ENCODE measurements at places on chromosomes 4 and X.
A peak's percentile ranks its signal among the peaks of the same experiment; 100 is the strongest.

DNA sequence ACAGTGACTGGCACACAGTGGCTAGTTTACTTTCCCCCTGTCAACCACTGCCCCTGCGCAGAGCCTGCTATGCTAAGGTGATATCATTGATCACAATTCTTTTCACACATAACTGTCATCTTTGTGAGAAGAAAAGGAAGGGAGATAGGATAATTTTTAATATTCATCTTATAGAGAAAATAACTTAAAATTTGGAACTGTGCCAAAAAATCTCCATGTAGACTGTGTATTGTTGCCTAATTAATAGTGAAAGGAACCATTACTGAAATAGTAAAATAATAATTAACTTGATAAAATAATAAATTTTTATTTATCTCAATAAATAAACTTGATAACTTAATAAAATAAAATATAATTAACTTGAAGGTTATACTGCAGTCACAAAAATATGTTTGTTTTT, 1069.4 kb downstream of the C4orf33 start:
- DNase-seq: no peak

GRCh38 chr4:186746581-186746980, 22.9 kb upstream of the FAT1 start:
- DNase-seq: no peak

DNA sequence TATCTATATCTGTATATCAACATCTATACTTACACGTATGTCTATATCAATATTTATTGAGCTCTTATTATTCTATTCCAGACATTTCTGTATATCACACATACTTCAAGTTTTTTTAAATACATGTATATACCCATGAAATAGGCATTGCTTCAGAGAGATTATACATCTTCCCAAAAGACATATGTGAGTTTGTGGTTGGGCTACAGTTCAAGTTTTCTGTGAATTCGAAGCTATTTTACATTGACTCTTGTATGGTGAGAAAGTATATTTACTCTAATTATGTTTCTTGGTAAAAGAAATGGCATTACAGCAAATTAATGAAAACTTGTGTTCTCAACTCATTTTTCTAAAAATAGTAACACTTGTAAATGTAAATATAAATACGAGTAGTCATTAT, 46.8 kb upstream of the CTSO start:
- no peak for DNase-seq

GRCh38 chr4:162938738-162939485, 227.8 kb downstream of the NAF1 start:
- DNase-seq: no peak

DNA sequence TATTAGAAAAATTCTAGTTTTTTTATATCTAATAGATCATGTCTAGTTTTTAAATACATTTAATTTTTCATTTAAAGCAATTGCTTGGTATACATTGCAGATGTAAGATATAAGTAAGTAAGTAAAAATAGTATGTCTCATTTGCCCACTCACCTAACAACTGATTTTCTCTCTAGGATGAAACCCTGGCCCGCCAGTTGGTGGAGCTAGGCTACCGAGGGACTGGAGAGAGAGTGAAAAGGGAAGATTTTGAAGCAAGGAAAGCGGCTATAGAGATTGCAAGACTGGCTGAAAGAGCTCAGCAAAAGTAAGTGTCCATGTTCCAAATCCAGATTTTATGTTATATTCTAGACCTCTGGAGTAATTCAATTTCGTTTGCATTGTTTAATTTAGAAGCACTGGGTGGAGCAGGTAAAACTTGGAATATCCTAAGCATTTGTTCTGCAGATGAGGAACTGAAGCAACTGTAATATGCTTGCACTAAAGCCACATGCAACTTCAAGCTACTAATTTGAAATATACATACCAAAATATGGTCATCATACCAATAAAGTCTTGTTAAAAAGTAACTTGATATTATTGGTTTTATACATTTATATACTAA, 27.1 kb downstream of the CFAP299 start:
- peak; percentile 27 for DNase-seq

- no peak for DNase-seq
Observed at GRCh38 chr4:2786794-2787229, 6.1 kb upstream of the SH3BP2 start.

DNA sequence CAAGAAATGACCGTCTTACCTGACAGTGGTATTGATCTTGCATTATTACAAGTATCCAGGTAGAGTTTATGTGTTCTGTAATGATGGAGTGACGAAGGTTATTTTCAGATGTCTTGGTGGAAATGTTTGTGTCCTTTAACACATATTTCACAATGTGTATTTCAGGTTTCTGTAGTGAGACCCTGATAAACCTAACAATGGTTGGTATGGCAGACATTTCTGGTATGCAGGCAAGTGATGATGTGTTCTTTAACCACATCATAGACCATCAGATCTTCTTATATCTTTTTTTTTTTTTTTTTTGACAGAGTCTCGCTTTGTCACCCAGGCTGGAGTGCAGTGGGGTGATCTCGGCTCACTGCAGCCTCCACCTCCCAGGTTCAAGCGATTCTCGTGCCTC, 14.6 kb upstream of the ATXN3L start:
- DNase-seq: no peak

- no peak for DNase-seq
Observed at GRCh38 chrX:68571610-68572311, 72.9 kb downstream of the YIPF6 start.

GRCh38 chr4:4847011-4847410, 12.5 kb upstream of the MSX1 start:
- DNase-seq: no peak

DNA sequence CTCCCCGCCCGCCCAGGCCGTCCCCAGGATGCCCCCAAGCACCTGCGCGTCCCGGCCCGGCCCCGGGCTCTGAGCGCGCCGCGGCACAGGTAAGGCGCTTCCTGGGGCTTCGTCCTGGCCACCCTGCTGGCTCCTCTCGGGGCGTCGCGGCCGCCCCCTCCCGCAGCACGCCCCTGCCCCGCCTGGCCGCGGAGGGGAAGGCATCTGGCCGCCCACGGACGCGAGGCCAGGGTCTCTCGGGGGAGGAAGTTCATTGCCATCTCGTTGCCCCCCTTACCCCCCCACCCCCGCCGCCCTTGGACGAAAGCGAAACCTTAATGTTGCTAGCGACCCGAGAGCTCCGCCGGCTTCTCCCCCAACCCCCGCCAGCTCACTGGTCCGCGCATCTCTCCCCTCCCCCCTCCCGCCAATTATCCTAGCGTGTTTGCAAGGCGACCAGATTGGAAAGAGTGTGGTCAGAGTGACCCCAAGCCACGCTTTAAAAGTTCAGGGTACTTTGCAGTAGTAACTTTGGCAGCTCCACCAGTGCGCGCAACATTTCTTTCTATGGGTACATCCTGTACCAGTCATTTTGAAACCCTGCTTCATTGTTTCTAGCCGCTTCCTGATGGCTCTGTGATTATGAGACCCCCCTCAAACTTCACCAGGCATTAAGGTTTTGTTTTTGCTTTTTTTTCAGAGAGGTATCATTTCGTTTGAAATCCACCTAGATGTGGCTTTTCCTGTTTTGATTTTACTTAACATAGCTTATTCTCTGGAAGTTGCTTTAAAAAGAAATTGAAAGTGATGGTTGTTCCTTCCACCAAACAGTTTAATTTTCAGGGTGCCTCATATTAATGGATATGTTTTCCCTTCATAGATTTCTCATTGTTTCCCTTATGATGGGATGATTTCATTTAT, 626 bp downstream of the TBC1D1 start:
- no peak for DNase-seq

GRCh38 chr4:47882228-47882627, 32.2 kb downstream of the NFXL1 start:
- DNase-seq: no peak

DNA sequence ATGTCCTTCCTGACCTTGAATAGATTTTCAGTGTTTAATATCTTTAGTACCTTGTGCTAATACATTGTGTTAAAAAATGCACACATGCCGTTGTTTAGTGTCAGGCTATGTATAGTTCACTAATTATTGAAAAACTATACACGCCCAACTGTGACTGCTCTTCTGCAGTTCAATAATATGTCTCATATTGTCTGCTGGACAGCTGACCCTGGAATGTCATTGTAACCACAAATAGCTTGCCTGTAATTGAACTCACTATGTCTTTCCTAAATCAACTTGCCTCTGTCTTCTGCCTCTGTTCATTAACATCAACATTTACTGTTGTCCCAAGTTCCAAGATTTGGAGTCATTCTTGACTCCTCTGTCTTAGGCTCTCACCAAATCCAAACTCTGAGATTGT, 114.5 kb downstream of the TMA16 start:
- DNase-seq: no peak

DNA sequence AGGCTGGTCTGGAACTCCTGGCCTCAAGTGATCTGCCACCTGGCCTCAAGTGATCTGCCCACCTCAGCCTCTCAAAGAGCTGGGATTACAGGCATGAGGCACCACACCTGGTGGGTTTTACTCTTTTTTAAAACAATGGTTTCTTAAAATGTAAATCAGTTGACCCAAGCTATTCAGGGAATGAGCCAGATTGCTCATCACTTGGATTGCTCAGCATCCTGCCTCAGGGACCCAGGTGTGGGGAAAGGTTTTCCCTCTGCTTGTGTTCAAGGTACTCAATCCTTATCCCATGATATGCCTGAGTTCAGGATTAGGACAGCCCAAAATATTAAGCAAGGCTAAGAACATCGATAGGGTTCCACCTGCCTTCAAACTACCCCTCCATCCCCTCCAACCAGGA, 67.4 kb downstream of the CHRNA9 start:
- no peak for DNase-seq

GRCh38 chrX:116493271-116493670, 30.5 kb upstream of the CT83 start:
- DNase-seq: no peak

GRCh38 chrX:80747832-80748231, 61.8 kb downstream of the BRWD3 start:
- DNase-seq: no peak

- DNase-seq: no peak
Observed at GRCh38 chr4:99759988-99760387, 56.6 kb upstream of the DAPP1 start.

GRCh38 chr4:127624173-127624572, 8.6 kb upstream of the INTU start:
- peak; percentile 1 for DNase-seq

DNA sequence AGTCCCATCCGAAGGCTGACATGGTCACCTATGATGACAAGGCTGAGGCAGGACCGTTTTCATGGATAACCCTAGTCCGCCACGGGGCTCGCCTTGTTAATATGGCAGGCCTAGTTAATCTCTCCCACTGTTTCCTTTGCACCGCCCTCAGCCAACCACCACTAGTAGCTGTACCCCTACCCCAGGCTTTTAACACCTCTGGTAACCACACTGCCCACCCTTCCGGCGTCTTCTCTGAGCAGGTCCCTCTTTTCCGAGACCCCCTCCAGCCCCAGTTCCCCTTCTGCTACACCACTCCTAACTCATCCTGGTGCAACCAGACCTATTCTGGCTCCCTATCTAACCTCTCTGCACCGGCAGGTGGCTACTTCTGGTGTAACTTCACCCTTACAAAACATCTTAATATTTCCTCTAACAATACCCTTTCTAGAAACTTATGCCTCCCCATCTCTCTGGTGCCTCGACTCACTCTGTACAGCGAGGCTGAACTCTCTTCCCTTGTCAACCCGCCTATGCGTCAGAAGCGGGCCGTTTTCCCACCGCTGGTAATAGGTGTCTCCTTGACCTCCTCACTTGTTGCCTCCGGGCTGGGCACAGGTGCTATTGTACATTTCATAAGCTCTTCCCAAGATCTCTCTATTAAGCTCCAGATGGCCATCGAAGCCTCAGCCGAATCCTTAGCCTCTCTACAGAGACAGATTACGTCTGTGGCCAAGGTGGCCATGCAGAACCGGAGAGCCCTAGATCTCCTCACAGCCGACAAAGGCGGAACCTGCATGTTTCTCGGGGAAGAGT, 964.4 kb downstream of the RPA4 start:
- DNase-seq: no peak

DNA sequence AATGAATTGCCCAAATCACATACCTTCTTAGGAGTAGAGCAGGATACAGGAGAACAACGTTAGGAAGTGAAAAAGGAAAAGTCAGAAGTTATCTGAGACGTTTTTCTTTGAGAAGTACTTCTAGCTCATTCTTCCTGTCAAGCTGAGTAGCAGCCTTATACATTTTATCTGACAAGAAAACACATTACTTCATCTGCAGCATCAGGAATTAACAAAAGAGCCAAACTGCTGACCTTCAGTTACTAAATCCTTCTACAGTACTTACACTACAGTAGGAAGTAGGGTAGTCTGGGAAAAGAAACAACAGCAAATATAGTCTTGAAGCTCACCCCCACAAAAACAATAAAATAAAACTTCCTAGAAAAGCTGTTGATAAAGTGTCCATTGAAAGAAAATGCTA, 57.0 kb downstream of the ATP11C start:
- no peak for DNase-seq

DNA sequence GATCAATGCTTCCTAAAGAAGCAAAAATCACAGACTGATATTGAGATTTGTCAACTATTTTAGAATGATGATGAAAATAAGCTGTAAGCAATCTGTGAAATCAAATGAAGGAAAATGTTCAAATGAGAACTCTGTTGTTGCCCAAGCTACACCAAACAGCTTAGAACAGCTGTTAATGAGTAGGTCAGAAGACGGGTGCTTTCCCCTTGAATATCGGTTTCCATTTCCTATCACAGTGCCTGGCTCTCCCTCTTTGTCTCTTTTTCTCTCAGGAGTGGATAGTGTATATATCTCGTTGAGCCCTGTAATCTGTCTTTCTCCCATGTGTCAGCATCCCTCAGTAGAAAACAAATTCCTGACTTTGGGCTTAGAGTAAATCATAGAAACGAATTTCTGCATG, 1592.9 kb upstream of the TENM3 start:
- no peak for DNase-seq

- no peak for DNase-seq
Observed at GRCh38 chrX:44913656-44914531, 40.9 kb downstream of the KDM6A start.

DNA sequence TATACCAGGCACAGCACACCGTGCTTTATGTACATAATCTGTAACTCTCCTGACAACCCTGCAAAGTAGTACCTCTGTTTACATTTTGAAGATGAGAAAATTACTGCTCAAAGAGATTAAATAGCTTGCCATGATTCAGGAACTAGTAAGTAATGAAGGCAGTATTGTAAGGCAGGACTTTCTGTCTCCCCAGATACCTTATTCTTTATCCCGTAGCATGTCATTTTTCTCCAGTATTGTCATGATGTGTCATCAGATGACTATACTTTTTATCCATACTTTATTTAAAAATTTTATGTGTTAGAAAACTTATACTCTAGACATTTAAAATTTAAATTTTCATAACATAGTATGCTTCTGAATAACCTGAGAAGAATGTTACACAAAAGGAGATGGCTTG, 188.3 kb upstream of the NUDT6 start:
- no peak for DNase-seq

DNA sequence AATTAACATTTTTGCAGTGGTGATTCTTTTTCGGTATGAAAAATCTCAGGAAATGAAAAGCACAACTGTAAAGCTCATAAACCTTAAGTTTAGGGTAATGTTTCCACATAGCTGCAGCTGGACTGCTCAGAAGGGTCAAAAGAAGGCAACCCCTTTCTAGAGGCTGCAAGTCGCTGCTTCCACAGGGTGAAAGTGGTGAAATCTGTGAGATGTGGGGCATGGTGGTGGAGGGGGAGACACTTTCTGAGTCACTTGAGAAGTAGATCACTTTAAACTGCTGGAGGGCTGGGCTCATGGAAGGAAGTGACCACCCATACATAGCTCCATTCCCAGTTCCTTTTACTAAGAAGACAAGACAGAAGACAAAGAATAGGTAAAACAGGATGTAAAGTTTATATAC, 8.7 kb downstream of the SFRP2 start:
- no peak for DNase-seq

- DNase-seq: no peak
Observed at GRCh38 chrX:136146614-136147314, 569 bp upstream of the FHL1 start.

Data from NCI-H345 (cell line).